ENCODE measurements at places on chromosomes 7 and 10.
A peak's percentile ranks its signal among the peaks of the same experiment; 100 is the strongest.

GRCh38 chr10:97683556-97684367 is 3.3 kb downstream of the AVPI1 start:
- DNase-seq: no peak

DNA sequence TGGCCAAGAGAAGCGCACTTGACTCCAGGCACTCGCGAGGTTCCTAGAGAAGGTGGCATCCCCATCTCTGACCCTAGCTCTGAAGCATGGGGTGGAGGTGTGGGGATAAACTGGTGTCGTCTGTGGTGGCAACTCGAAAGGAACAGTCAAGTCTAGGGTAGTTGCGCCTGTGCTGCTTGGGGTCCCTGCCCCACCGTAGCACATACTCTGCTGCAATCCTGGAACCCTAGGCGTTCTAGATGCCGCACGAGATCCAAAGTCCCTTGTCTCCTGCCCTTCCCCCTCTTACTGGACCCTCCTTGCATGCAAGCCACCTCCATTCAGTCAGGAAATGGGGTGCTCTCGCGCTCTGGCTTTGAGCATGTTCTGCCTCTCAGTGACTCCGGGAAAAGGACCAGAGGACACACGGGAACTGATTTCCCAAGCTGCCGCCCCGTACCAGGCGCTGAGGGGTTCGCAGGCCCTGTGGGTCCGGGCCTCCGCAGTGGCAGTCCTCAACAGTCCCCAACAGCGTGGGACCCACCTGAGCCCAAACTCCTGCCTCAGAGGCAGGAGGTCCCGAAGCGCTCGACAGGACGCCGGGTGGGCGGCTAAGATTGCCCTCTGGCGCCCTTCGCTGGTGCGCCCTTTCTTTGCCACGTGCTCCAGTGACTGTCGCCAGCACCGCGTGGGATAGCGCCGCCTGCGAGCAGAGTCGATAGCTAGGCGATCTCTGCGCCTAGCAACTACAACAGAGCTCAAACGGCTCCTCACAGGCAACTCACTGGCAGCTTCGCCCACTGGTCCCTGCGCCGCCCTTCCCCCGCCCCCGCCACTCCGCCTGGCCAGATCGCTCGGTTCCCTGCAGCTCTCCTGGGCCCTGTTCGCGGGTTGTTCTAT is 452.0 kb downstream of the REEP3 start:
- DNase-seq: no peak

GRCh38 chr7:105323366-105323765 is 65.4 kb downstream of the SRPK2 start:
- no peak for DNase-seq

- no peak for DNase-seq
Observed at GRCh38 chr10:110061687-110062086, 53.9 kb downstream of the ADD3 start.

DNA sequence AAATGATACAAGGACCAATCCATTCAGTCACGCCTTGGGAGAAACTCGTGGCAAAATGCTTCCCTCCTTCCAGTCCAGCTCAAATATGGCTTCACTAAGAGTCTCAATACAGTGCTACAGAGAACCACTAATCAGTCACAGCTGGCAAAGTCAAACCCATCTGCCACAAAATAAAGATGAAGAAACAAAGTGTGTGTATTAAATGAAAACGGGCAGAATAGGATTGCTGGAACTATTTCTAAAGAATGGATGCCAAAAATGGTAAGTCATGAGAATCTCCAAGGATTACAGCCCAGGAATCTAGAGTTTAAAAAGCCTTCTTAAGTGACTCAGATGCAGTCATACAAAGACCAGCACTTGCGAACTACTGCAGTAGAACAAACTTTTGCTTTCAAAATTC is 61.9 kb downstream of the CACUL1 start:
- DNase-seq: no peak

GRCh38 chr7:64733550-64734240 is 60.5 kb upstream of the ZNF138 start:
- DNase-seq: no peak

- no peak for DNase-seq
Observed at GRCh38 chr10:27100813-27101347, 586 bp upstream of the ANKRD26 start.

DNA sequence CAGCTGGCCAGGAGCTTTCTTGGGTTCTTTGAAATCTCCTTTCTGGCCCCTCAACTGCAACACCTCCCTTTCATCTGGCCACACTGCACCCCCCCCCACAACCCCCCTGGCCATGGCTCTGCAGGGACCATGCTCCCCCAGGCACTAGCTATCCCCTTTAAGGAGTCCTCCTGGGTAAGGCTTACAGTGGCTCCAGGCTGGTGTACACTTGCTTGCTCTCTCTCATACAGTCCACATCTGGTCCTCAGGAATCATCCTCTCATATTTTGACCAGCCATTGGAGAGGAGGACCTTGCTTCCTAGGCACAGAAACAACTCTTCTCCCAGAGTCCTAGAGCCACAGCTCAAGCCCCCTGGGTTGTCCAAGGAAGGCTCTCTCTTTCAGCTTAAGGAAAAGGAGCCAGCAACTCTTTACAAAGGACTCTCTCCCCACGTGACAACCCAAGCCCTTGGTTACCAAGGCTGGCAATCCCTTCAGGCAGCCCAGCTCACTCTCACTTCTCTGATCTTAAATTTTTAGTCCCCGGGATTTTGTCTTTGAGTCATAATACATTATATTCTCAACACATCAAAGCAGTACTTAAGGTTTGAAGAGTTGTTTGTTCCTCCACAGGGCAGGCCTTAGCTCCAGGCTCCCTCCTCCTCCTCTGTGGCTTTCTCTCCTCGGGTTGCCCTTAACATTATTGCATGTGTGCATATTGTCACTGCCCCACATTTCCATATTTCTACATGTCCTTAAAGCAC is 9.9 kb downstream of the GARIN1A start:
- no peak for DNase-seq

DNA sequence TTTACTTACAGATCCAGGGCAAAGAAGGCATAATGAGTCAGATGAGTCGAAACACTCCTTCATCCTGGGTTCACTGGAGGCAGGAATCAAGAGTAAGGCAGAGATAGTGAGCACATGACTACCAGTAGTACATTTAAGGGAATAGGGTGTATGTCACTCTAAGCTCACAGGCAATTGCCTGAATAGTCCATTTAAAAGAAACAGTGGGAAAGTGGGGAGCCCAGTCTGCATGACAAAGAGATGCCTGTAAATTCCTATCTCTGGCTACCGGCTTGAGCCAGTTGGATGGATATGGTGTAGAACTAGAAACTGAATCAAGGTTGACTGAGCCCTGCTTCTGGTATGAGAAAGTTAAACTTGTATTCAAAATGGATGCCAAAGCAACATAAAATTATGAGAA is 861.5 kb upstream of the ZWINT start:
- DNase-seq: no peak

DNA sequence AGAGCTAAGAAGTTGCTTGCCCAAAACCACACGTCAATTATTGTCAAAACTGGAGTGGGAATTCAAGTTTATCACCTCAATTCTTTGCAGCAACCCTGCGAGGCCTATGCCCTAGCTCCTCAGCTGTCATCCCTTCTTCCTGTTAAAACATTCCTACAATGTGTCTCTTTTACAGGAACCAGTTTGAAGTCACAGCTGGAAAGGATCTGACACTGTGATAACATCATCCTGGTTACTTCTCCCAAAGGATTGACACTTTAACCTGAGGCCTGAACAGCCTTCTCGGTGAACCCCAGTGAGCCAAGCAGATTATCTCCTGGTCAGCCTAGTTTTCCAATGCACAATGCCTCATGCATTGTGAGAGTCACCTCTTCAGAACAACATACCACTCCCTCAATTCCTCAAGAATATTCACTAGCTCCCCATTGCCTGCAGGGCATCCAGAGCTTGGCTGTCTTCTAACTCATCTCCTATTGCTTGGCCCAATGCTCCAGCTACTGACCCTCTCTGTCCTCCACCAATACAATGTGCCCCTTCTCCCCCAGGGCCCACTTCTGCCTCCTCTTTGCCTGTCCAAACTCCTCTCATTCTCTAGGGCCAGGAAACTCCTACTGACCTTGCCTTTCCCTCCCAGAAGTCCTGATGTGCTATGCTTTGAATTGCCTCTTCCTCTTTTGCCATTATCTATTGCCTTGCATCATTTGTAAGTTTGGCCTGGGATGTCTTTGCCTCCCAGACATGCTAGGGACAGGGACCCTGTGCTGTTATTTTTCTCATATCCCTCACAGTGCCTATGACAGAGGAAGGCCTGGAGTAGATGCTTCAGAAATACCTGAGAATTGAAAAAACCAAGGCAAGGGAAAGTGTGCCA is 10.4 kb upstream of the DLG5 start:
- no peak for DNase-seq

- DNase-seq: no peak
Observed at GRCh38 chr7:266851-267840, 22.8 kb upstream of the FOXL3 start.

- DNase-seq: no peak
Observed at GRCh38 chr7:84847790-84848189, 339.1 kb downstream of the SEMA3D start.

DNA sequence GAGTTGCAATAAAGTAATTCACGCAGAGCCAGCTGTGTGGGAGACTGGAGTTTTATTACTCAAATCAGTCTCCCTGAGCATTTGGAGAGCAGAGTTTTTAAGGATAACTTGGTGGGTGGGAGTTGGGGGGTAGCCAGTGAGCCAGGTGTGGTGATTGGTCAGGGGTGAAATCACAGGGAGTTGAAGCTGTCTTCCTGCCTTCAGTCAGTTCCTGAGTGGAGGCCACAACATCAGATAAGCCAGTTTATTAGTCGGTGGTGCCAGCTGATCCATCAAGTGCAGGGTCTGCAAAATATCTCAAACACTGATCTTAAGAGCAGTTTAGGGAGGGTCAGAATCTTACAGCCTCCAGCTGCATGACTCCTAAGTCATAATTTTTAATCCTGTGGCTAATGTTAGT is 3.3 kb upstream of the CYP51A1 start:
- peak; percentile 71 for DNase-seq

- no peak for DNase-seq
Observed at GRCh38 chr10:89668386-89669071, 23.5 kb upstream of the PANK1 start.

DNA sequence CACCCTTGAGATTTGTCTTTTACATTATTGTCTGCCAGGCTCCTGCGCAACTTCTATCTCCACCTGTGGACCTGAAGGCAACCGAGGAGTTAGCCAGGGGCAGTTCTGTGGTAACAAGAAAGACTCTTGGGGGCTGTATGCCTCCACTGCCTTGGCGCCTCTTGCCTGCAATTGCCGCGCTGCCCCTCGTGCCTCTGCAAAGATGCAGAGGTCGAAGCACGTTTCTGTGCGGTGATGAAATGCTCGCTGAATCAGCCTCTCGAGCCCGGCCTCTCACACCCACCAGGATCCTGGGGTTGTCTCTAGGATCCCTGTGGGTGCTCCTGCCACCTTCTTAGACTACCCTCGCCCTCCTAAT is 486 bp upstream of the LHFPL3 start:
- no peak for DNase-seq
